ENCODE measurements at places on chromosomes 1 and 21. TPM values are rescaled to one million over a fixed set of nuclear protein-coding genes. Genes with fewer than 3 reads are reported as not detected.

Gene HAPLN2
- total RNA-seq = not detected

Gene S100A3
- total RNA-seq = not detected

Gene S100A7A
- total RNA-seq = not detected

Gene PLA2G2D
- total RNA-seq = 0.14 TPM

Gene S100A4
- 4.8 TPM for total RNA-seq

Gene SPTA1
- 542 TPM for total RNA-seq

Gene OR14K1
- total RNA-seq = not detected

Gene NPL
- 17.2 TPM for total RNA-seq

DNA sequence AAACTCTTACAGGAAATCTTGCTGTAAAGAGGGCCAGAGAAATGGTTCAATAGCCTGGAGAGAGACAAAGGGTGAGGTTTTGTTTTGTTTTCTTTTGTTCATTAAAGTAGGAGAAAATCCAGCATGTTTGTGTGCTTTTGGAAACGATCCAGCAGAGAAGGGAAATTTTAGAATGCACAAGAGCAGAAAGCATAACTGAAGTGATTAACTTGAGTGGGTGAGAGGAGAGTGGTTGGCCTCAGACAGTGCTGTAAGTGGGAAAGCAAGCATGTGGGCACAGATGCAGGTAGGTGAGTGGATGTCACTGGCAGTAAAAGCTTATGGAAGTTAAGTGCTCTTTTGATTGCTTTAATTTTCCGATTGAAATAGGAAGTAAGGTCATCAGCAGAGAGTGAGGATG, 50.2 kb downstream of the EEIG2 start:
- no peaks in the 10 kb centered on the region for H3K36me3 ChIP-seq
- H3K4me3 ChIP-seq = no peak overlapping the region
- no peaks in the 10 kb centered on the region for H3K27me3 ChIP-seq
- no peak overlapping the region for H3K27ac ChIP-seq
- no peak for DNase-seq
- H3K4me1 ChIP-seq = no peaks in the 10 kb centered on the region

DNA sequence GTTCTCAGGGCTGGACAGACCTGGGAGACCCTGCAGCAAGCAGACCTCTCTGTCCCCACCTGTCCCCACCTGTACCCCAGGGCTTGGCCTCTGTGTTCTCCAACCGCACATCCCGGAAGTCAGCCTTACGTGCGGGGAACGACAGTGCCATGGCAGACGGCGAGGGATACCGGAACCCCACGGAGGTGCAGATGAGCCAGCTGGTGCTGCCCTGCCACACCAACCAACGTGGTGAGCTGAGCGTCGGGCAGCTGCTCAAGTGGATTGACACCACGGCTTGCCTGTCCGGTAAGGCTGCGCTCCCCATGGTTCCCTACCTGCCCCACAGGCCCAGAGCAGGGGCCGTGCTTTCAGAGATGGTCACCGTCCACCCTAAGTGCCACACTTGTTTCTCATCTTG, 36.5 kb downstream of the ACOT11 start:
- H3K36me3 ChIP-seq = no peaks in the 10 kb centered on the region
- no peak overlapping the region for H3K4me3 ChIP-seq
- DNase-seq = no peak
- H3K4me1 ChIP-seq = peaks cover 20% of the 10 kb centered on the region
- no peaks in the 10 kb centered on the region for H3K27me3 ChIP-seq
- H3K27ac ChIP-seq = no peak overlapping the region

- H3K36me3 ChIP-seq = no peaks in the 10 kb centered on the region
- peak; percentile 47 for DNase-seq
- no peaks in the 10 kb centered on the region for H3K27me3 ChIP-seq
- H3K27ac ChIP-seq = no peak overlapping the region
- H3K4me1 ChIP-seq = no peaks in the 10 kb centered on the region
- no peak overlapping the region for H3K4me3 ChIP-seq
Observed at GRCh38 chr1:89786628-89787214, 34.1 kb upstream of the LRRC8D start.

GRCh38 chr1:207965392-207966387, 54.8 kb upstream of the CD34 start:
- no peak for DNase-seq
- peaks cover 7% of the 10 kb centered on the region for H3K4me1 ChIP-seq
- H3K36me3 ChIP-seq = no peaks in the 10 kb centered on the region

GRCh38 chr1:159428536-159428935, 3.5 kb upstream of the OR10J4 start:
- H3K27me3 ChIP-seq = no peaks in the 10 kb centered on the region
- H3K27ac ChIP-seq = no peak overlapping the region
- H3K4me3 ChIP-seq = no peak overlapping the region
- H3K4me1 ChIP-seq = no peaks in the 10 kb centered on the region
- DNase-seq = no peak
- H3K36me3 ChIP-seq = no peaks in the 10 kb centered on the region

DNA sequence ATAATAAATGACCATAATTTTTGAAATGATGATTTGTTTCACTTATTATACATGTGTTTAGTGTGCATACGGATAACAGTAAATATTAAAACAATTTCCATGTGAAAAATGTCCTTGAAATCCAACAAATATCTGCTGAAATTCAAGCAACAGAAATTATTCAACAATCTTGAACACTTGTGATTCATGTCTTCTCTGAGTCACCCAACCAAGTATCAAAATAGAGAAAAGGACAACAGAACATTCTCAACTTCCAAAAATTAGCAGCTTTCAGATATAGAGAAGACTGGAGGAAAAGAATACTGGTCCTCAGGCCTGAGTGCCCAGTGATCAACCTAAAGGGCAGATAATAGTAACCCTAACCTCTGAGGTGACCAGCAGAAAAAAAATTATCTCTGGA, 90.8 kb downstream of the VAV3 start:
- H3K4me3 ChIP-seq = no peak overlapping the region
- no peaks in the 10 kb centered on the region for H3K27me3 ChIP-seq
- H3K27ac ChIP-seq = no peak overlapping the region
- no peaks in the 10 kb centered on the region for H3K4me1 ChIP-seq
- no peak for DNase-seq

GRCh38 chr1:40630488-40631223, 34.8 kb downstream of the RIMS3 start:
- no peak overlapping the region for H3K27ac ChIP-seq
- H3K36me3 ChIP-seq = no peaks in the 10 kb centered on the region
- H3K4me3 ChIP-seq = no peak overlapping the region
- DNase-seq = peak; percentile 68
- H3K4me1 ChIP-seq = peaks cover 1% of the 10 kb centered on the region
- H3K27me3 ChIP-seq = no peaks in the 10 kb centered on the region

DNA sequence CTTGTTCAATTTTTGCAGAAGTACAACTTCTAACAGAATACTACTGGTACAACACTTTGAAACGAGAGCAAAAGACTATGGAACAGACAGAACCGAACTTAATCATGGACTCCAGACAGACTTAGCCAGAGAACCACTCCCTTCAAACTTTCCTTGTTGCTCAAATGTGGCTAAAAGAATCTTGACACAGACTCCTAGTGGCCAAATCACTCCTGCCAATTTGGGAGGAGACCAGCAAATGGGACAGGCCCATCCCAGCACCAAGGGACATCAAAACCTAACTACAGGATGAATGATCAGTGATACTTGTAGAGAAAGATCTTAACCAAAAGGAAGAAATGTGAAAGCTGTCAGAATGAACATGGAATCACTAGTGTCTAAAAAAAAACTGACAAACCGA, 154.0 kb downstream of the MATN1 start:
- DNase-seq = no peak
- H3K36me3 ChIP-seq = no peaks in the 10 kb centered on the region
- H3K4me1 ChIP-seq = no peaks in the 10 kb centered on the region
- H3K27me3 ChIP-seq = no peaks in the 10 kb centered on the region

DNA sequence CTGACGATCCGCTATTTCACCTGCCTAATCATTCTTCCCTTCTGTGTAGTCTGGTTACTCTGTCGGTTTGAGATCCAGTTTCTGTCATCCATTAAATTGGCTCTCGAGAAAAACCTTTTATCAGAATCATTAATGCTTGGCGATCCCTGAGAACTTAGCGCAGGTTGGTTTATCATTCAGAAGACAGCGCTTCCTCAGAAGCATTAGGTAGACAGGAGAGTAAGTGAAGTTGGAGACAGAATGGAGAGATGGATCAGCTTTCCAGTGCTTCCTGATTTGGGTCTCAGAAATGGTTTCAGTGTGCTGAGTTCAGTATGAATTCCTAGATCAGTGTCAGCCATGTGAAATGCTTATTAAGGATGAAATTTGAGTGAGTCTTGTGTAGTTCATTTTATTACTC, 1.3 kb downstream of the USP1 start:
- H3K27me3 ChIP-seq = no peaks in the 10 kb centered on the region
- H3K4me3 ChIP-seq = peak overlapping the region; percentile 97
- no peak for DNase-seq
- peaks cover 12% of the 10 kb centered on the region for H3K36me3 ChIP-seq
- no peak overlapping the region for H3K27ac ChIP-seq

DNA sequence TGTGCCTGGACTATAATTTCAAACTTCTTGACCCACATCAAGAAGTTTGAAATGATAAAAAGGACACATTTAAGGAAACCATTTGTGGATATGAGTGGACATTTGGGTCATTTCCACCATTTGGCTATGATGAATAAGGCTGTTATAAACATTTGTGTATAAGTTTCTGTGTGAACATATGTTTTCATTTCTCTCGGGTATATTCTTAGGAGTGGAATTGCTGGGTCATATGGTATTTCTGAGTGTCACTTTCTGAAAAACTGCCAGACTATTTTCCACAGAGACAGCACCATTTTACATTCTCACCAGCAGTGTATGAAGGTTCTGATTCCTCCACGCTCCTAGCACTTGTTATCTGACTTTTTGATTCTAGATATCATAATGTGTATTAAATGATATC, 50.8 kb downstream of the GPR137B start:
- DNase-seq = no peak
- H3K27ac ChIP-seq = no peak overlapping the region
- H3K4me3 ChIP-seq = no peak overlapping the region
- no peaks in the 10 kb centered on the region for H3K27me3 ChIP-seq

GRCh38 chr1:223189903-223190724, 47.1 kb upstream of the TLR5 start:
- no peak overlapping the region for H3K4me3 ChIP-seq
- DNase-seq = peak; percentile 17
- no peaks in the 10 kb centered on the region for H3K36me3 ChIP-seq
- no peaks in the 10 kb centered on the region for H3K27me3 ChIP-seq
- H3K4me1 ChIP-seq = no peaks in the 10 kb centered on the region

DNA sequence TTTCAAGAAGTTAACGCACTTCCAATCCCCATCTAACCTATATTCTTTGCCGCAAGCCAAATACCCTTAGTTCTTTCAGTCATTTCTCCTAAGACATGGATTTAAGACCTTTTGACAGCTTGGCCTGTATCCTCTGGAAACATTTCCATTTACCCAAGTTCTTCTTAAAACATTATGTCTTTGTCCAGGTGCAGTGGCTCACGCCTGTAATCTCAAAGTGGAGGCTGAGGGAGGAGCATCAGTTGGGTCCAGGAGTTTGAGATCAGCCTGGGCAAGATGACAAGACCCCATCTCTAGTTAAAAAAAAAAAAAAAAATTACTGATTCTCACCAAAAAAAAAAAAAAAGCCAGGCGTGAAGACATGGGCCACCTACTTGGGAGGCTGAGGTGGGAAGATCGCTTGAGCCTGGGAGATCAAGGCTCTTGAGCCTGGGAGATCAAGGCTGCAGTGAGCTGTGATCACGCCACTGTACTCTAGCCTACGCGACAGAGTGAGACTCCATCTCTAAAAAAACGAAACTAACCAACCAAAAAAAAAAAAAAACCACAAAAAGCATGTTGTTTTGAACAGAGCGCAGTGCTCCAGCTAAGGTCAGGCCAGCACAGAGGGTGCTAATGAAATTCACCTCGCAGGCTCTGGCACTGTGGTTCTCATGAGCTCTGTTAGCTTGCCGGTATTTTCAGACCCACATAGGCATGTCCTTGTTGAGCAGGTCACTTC, 36.0 kb downstream of the NUAK2 start:
- no peaks in the 10 kb centered on the region for H3K27me3 ChIP-seq
- H3K27ac ChIP-seq = peak overlapping the region; percentile 51
- H3K4me3 ChIP-seq = no peak overlapping the region
- no peak for DNase-seq

DNA sequence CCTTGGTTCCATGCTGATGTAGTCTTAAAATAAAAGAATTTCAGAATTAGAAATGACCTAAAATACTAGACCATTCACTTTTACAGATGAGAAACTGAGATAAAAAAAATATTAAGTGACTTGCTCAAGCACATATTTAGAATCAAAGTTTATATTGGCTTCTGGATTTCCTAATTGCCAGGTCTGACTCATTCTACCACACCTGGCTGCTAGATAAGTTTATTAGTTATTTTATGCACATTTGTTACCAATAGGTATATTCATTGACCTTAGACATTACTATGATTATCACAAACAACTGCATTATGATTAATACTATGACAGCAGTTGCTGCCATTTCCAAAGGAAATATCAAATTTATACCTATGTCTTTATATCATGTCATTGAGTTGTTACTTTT, 497.5 kb downstream of the RWDD3 start:
- no peaks in the 10 kb centered on the region for H3K36me3 ChIP-seq
- H3K4me1 ChIP-seq = no peaks in the 10 kb centered on the region
- no peak overlapping the region for H3K27ac ChIP-seq
- no peak overlapping the region for H3K4me3 ChIP-seq
- H3K27me3 ChIP-seq = no peaks in the 10 kb centered on the region

DNA sequence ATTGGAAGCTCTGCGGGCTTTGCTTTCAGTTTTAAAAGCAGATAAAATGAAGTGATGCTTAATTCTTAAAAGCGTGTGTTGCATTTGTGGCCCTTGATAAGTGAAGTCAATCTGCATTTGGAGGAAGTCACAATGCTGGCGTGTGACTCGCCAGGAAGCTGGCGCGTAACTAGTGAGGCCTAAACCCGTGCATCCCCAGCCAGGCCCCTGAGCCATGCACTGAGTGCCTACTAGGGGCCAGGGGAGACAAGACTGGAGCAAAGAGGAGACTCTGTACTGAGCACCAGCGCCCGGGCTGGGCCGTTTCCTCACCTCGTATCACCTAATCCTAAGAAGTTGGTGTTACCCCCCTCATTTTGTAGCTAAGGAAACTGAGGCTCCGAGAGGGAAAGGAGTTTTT, 4.6 kb upstream of the DDOST start:
- H3K36me3 ChIP-seq = no peaks in the 10 kb centered on the region
- no peak for DNase-seq
- no peak overlapping the region for H3K4me3 ChIP-seq
- H3K4me1 ChIP-seq = peaks cover 3% of the 10 kb centered on the region

- H3K27me3 ChIP-seq = no peaks in the 10 kb centered on the region
- H3K4me1 ChIP-seq = peaks cover 19% of the 10 kb centered on the region
- H3K27ac ChIP-seq = no peak overlapping the region
- H3K4me3 ChIP-seq = no peak overlapping the region
Observed at GRCh38 chr1:1014799-1015681, 1.7 kb downstream of the ISG15 start.

- no peak overlapping the region for H3K4me3 ChIP-seq
- no peak for DNase-seq
- H3K4me1 ChIP-seq = no peaks in the 10 kb centered on the region
Observed at GRCh38 chr1:169200319-169200718, 93.8 kb downstream of the ATP1B1 start.

- no peak overlapping the region for H3K4me3 ChIP-seq
- no peak overlapping the region for H3K27ac ChIP-seq
- no peaks in the 10 kb centered on the region for H3K36me3 ChIP-seq
- no peaks in the 10 kb centered on the region for H3K4me1 ChIP-seq
Observed at GRCh38 chr1:228073857-228074545, 8.5 kb upstream of the ARF1 start.

GRCh38 chr1:21082073-21082472, 94.6 kb downstream of the EIF4G3 start:
- H3K4me1 ChIP-seq = no peaks in the 10 kb centered on the region
- no peak overlapping the region for H3K4me3 ChIP-seq
- H3K27me3 ChIP-seq = no peaks in the 10 kb centered on the region
- no peak overlapping the region for H3K27ac ChIP-seq
- DNase-seq = no peak

Data from liver (tissue), 10 donors.